Stimulated activated CD8-positive, alpha-beta memory T cell treated with anti-CD3 and anti-CD28 coated beads, Interleukin-4, amount 100 ng/mL, for 24 hours (primary cell): ENCODE measurements at places on chromosomes 2 and 18.

GRCh38 chr2:79909521-79909920 lies 395.0 kb downstream of the LRRTM1 start:
- DNase-seq, result no peak

DNA sequence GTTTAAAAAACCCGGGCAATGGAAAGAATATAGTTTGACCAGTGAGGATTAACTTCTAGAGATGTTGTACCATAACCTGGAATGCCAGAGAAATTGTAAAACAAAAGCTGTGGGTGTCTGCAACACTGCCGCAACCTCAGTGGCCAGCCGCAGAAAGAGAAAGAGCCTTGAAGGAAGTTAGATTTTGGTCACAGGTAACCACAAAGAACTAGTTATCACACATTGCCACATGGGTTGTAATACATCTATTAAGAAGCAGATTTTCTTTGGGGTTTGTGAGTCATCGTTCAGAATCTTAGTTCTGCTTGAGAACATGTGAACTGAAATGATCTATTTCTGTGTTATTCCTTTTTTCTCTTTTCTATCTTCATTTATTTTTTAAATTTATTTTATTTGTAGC lies 222.9 kb upstream of the AGAP1 start:
- DNase-seq, result peak; percentile 8

DNA sequence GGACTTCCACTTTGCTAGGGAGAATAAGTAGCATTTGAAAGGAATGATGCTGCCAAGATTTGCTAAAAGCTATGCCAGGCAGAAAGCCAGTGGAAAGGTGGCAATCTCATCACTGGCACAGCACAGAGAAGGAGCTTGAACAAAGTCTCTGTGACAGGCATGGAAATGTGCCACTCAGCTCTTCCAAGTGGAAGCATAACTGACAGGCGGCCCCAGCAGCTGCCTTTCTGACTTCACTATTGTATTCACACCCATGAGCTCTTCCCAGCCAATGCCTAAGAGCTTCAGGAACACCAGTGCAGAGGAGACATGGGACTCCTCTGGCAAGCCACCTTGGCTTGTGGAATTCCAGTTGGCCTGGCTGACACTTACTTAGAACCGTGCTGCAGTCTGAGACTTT lies 134.6 kb upstream of the REG3G start:
- no peak for DNase-seq

GRCh38 chr2:197799068-197799467 lies 5.3 kb upstream of the PLCL1 start:
- DNase-seq, result no peak

GRCh38 chr2:233358947-233359346 lies 4.7 kb downstream of the DGKD start:
- DNase-seq, result no peak

DNA sequence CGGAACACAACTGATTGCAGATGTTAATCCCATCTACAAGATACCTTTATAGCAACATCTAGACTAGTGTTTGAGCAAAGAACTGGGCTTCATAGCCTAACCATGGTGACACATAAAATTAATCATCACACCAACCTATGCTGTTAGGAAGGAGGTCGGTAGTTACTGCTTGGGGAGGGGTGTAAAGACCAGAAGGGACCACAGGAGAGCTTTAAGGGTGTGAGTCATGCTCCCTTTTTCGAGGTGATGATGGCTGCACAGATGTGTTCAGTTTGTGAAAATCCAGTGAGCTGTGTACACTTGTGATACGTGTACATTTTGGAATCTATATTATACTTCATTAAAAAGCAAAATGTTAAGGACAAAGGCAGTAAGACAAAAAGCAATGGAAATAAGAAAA lies 4.6 kb upstream of the SEH1L start:
- no peak for DNase-seq

DNA sequence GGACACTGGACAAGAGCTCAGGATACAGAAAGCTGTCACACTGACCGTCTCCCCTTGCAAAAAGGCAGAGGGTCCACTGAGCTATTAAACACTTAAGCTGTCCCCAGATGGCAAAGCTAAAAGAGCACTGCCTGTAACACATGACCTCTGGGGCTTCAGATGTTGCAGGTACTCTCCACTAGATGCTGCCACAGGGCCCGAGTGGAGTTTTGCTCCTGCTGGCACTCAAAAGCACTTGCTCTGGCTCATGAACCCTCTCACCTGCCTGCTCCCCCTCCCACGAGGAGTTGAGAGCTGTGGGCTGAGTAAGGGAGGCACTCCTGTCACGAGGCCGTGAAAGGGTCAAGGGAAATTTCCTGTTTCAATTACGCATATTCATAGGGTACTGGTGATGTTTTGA lies 227.9 kb downstream of the PRKCE start:
- DNase-seq, result no peak
